ENCODE measurements at places on chromosomes 6 and 20. TPM values are rescaled to one million over a fixed set of nuclear protein-coding genes. Genes with fewer than 3 reads are reported as not detected.
A peak's percentile ranks its signal among the peaks of the same experiment; 100 is the strongest.

GRCh38 chr6:47405273-47405672 is 72.3 kb upstream of the CD2AP start:
- H3K36me3 ChIP-seq, result no peaks in the 10 kb centered on the region
- no peak overlapping the region for H3K4me3 ChIP-seq
- H3K4me1 ChIP-seq, result no peaks in the 10 kb centered on the region
- H3K27ac ChIP-seq, result no peak overlapping the region
- DNase-seq, result no peak

GRCh38 chr6:110348961-110349690 is 9.0 kb downstream of the METTL24 start:
- no peak overlapping the region for H3K27ac ChIP-seq
- H3K4me3 ChIP-seq, result no peak overlapping the region
- no peaks in the 10 kb centered on the region for H3K27me3 ChIP-seq
- H3K36me3 ChIP-seq, result no peaks in the 10 kb centered on the region
- no peak for DNase-seq

GRCh38 chr6:106913676-106914280 is 60.8 kb downstream of the CD24 start:
- no peak for DNase-seq
- H3K27ac ChIP-seq, result no peak overlapping the region
- H3K36me3 ChIP-seq, result no peaks in the 10 kb centered on the region

Gene TXLNB
- total RNA-seq, result 157 TPM

Gene RNF182
- 0.39 TPM for total RNA-seq

Gene HEY2
- 40.6 TPM for total RNA-seq

DNA sequence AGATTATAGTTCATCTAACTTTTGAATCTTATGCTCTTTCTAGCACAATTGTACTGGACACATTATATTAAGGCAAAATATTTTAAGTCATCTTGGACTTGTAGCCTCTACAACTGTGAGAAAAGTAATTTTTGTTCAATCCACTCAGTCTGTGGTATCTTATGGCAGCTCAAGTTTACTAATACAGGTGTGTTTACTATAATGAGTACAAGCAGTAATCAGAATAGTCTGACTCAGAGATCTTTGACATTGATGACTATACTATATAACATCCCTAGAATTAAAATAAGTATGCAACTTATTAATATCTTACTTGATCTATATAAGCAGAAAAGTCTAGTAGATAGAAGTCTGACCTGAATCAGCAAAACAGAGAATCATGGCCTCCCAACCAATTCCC is 40.7 kb upstream of the PRSS16 start:
- no peak overlapping the region for H3K4me3 ChIP-seq
- H3K36me3 ChIP-seq, result no peaks in the 10 kb centered on the region
- DNase-seq, result no peak

- H3K4me1 ChIP-seq, result no peaks in the 10 kb centered on the region
- H3K36me3 ChIP-seq, result no peaks in the 10 kb centered on the region
- H3K27me3 ChIP-seq, result no peaks in the 10 kb centered on the region
- H3K4me3 ChIP-seq, result no peak overlapping the region
These were observed 70.1 kb downstream of the TRMT11 start for GRCh38 chr6:126056355-126057004.

DNA sequence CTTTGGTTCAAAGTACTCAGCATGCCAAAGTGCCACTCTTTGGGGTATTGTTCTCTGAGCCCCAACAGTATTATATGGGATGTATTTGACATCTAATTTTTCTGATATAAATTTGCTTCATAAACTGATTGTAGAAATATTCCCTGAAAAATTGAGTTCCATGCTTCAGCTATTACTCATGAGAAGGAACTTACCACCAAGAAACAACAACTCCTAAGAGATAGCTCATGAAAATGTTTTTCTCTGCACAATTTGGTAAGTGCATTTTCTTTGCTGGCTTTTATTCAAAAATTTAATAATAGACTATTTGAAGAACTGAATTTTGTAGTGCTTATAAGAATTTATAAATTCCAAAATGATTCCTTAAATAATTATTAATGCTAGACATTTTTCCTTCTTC is 12.8 kb upstream of the TPD52L1 start:
- DNase-seq, result no peak
- no peaks in the 10 kb centered on the region for H3K36me3 ChIP-seq
- no peak overlapping the region for H3K27ac ChIP-seq
- H3K4me1 ChIP-seq, result no peaks in the 10 kb centered on the region
- no peak overlapping the region for H3K4me3 ChIP-seq
- H3K27me3 ChIP-seq, result no peaks in the 10 kb centered on the region

GRCh38 chr6:6452002-6452401 is 131.5 kb upstream of the F13A1 start:
- H3K36me3 ChIP-seq, result no peaks in the 10 kb centered on the region
- H3K27ac ChIP-seq, result no peak overlapping the region
- peak; percentile 25 for DNase-seq
- no peak overlapping the region for H3K4me3 ChIP-seq
- H3K4me1 ChIP-seq, result peaks cover 7% of the 10 kb centered on the region
- no peaks in the 10 kb centered on the region for H3K27me3 ChIP-seq

Gene BCAS1
- not detected for total RNA-seq

GRCh38 chr6:152952045-152952444 is 30.8 kb downstream of the FBXO5 start:
- no peaks in the 10 kb centered on the region for H3K4me1 ChIP-seq
- no peak for DNase-seq
- H3K4me3 ChIP-seq, result no peak overlapping the region
- no peak overlapping the region for H3K27ac ChIP-seq
- H3K27me3 ChIP-seq, result peaks cover 14% of the 10 kb centered on the region
- H3K36me3 ChIP-seq, result no peaks in the 10 kb centered on the region

Gene NOX3
- not detected for total RNA-seq

DNA sequence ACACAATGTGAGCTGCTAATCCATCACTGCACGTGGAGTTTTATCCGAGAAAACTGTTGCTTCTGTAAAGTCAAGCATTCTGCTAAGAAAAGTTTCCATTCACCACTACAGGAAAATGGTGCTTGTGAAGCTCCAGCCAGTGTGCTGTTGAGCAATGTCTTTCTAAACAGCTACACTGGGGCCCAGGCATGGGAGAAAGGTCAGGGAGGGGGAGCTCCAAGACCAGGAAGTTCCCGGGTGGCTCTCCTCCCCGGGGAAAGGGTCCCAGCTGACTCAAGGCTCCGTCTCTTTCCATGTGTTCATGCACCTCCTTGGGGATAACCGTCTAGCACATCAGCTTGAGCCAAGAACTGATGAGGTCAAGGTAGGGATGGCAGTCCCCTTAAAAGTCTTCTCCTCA is 20.5 kb downstream of the RPP40 start:
- no peaks in the 10 kb centered on the region for H3K27me3 ChIP-seq
- no peak for DNase-seq
- H3K4me3 ChIP-seq, result no peak overlapping the region
- H3K4me1 ChIP-seq, result no peaks in the 10 kb centered on the region
- no peaks in the 10 kb centered on the region for H3K36me3 ChIP-seq

DNA sequence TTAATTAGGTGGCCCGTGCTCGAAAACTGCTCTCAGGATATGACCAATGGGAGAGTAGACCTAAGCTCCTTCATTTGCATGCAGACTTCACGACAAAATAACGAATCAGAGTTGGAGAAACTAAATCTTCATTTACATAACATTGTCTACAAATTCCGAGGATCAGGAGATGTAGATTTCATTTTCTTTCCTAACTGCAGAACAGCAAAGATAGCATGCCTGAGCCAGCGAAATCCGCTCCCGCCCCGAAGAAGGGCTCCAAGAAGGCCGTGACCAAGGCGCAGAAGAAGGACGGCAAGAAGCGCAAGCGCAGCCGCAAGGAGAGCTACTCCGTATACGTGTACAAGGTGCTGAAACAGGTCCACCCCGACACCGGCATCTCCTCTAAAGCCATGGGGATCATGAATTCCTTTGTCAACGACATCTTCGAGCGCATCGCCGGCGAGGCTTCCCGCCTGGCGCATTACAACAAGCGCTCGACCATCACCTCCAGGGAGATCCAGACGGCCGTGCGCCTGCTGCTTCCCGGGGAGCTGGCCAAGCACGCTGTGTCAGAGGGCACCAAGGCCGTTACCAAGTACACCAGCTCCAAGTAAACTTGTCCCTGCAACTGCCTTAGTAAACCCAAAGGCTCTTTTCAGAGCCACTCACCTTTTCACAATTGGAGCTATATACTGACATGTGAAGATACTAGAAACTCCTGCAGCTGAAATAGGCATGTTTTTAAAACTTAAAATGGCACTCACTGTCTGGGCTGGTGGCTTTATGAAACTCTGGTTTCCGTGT is 96.5 kb downstream of the HFE start:
- peak overlapping the region; percentile 54 for H3K4me3 ChIP-seq
- no peaks in the 10 kb centered on the region for H3K4me1 ChIP-seq
- H3K27ac ChIP-seq, result peak overlapping the region; percentile 66
- H3K27me3 ChIP-seq, result no peaks in the 10 kb centered on the region
- no peaks in the 10 kb centered on the region for H3K36me3 ChIP-seq

DNA sequence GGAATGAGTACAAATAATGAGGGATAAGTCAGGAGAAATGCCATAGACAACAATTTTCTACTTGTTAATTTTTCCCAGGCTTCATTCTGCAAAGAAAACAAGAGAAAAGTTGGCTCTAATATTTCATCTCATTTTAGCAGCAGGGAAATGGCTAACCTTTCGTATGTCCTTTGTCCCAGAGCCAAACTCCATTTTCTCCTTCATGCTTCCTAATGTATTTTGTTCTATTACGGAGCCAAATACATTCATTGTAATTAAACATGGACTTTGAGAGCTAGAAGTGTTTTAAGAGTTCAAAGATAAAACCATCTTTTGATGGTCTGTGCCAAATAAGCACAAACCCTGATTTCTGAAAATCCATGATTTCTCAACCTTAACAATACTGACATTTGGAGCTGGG is 136.9 kb downstream of the PTCHD4 start:
- no peaks in the 10 kb centered on the region for H3K36me3 ChIP-seq
- DNase-seq, result no peak
- H3K27ac ChIP-seq, result no peak overlapping the region
- H3K4me3 ChIP-seq, result no peak overlapping the region

DNA sequence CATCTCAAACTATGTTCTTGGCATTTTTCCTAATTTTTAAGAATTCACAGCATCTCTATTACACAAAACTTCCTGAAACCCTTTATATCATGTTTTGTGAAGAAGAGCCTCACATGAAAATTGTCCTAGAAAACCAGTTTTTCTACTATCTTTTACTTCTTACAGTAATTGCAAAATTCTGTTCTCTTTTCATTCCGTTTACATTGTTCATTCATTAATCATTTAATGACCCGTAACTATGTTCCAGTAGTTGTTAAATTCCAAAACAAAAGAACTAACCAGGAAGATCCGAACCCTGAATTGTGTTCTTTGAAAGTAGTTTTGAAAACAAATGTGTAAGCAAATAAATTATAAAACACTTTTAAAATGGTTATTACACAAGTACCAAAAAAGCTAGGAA is 597.0 kb downstream of the EYS start:
- DNase-seq, result no peak
- no peak overlapping the region for H3K4me3 ChIP-seq
- H3K27ac ChIP-seq, result no peak overlapping the region
- H3K36me3 ChIP-seq, result no peaks in the 10 kb centered on the region

Gene COL19A1
- total RNA-seq, result 4.6 TPM

GRCh38 chr6:132443206-132443605 is 41.9 kb upstream of the MOXD1 start:
- H3K4me1 ChIP-seq, result no peaks in the 10 kb centered on the region
- no peaks in the 10 kb centered on the region for H3K27me3 ChIP-seq
- no peak for DNase-seq
- no peak overlapping the region for H3K27ac ChIP-seq

GRCh38 chr6:29964518-29964886 is 22.2 kb downstream of the HLA-A start:
- H3K36me3 ChIP-seq, result no peaks in the 10 kb centered on the region
- DNase-seq, result no peak
- H3K27me3 ChIP-seq, result no peaks in the 10 kb centered on the region
- peak overlapping the region; percentile 61 for H3K4me3 ChIP-seq
- H3K27ac ChIP-seq, result peak overlapping the region; percentile 94

- DNase-seq, result no peak
- H3K27ac ChIP-seq, result no peak overlapping the region
- no peak overlapping the region for H3K4me3 ChIP-seq
- peaks cover 3% of the 10 kb centered on the region for H3K4me1 ChIP-seq
- no peaks in the 10 kb centered on the region for H3K27me3 ChIP-seq
- H3K36me3 ChIP-seq, result no peaks in the 10 kb centered on the region
These were observed 139.9 kb downstream of the TBXT start for GRCh38 chr6:166027761-166028160.

- peak overlapping the region; percentile 95 for H3K4me3 ChIP-seq
- DNase-seq, result no peak
- peak overlapping the region; percentile 94 for H3K27ac ChIP-seq
- no peaks in the 10 kb centered on the region for H3K27me3 ChIP-seq
- peaks cover 8% of the 10 kb centered on the region for H3K4me1 ChIP-seq
- no peaks in the 10 kb centered on the region for H3K36me3 ChIP-seq
These were observed 981 bp downstream of the HM13 start for GRCh38 chr20:31515072-31515774.

Gene CPXM1
- total RNA-seq, result 14.3 TPM

DNA sequence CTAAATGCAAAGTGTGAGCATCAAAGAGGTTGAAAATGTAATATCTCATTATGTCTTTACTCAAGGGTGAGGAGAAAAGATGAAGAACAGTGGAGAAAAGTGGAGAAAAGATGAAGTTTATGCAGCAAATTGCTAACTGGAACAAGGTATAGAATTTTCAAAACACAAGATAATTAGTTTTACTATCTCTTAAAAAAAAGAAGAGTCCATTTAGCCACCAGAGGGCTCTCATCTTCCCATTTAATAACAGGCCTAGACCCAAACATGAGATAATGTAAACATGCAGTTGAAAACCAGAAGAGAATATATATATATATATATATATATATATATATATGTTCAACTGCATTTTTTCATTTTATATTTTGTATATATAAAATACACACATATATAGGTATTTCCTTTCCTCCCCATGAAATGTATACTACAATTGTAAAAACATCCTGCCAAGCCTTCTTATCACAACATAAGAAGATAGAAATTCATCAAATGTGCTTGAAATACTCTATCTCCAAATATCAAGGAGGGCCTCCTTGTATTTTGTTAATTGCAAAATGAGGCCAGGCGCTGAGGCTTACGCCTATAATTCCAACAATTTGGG is 78.4 kb downstream of the ADTRP start:
- H3K4me3 ChIP-seq, result no peak overlapping the region
- DNase-seq, result no peak

- H3K4me1 ChIP-seq, result no peaks in the 10 kb centered on the region
- H3K36me3 ChIP-seq, result peaks cover 100% of the 10 kb centered on the region
- no peak overlapping the region for H3K4me3 ChIP-seq
- no peaks in the 10 kb centered on the region for H3K27me3 ChIP-seq
- DNase-seq, result no peak
- no peak overlapping the region for H3K27ac ChIP-seq
These were observed 162.4 kb downstream of the DST start for GRCh38 chr6:56480246-56480645.

Gene RCAN2
- total RNA-seq, result 244 TPM

Gene EDN3
- total RNA-seq, result not detected

Gene NANP
- 2.9 TPM for total RNA-seq

All from heart left ventricle (tissue), 16 donors.